ENCODE measurements at places on chromosomes 4 and X.

GRCh38 chrX:46279925-46280313 lies 265.3 kb downstream of the ZNF674 start:
- DNase-seq: no peak

GRCh38 chr4:159298502-159298901 lies 195.6 kb downstream of the RAPGEF2 start:
- no peak for DNase-seq

- no peak for DNase-seq
Observed at GRCh38 chr4:25838526-25838925, 24.3 kb downstream of the SEL1L3 start.

- DNase-seq: peak; percentile 74
Observed at GRCh38 chr4:57119054-57119651, 9.0 kb upstream of the IGFBP7 start.

DNA sequence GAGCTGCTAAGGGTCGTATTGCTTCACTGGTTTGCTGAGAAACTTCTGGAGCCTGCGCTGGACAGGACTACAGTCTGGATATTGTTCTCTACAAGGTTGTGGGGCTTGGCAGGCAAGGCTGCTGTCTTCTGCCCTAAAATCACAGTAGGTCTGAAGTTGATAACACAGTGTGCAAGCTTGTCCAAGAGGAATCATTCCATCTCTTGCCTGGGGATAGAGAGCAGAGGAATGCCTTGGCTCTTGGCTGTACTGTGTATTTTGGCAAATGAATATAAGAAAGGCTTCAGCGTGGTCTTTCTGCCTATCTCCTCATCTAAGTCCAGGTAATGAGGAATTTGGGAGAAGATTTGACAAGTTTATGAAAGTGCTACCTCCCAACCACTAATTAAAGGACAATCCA lies 9.4 kb upstream of the RASL11B start:
- DNase-seq: no peak

Measured in NCI-H446 treated with DMSO at 0.1 percent for 48 hours (cell line).